Left ventricle myocardium superior (tissue), 1 donor: ENCODE measurements at places on chromosomes 12 and 14.

GRCh38 chr12:84222841-84223240 lies 689.8 kb downstream of the SLC6A15 start:
- DNase-seq, result no peak

GRCh38 chr14:93228550-93228949 lies 21.5 kb downstream of the UBR7 start:
- DNase-seq, result no peak

DNA sequence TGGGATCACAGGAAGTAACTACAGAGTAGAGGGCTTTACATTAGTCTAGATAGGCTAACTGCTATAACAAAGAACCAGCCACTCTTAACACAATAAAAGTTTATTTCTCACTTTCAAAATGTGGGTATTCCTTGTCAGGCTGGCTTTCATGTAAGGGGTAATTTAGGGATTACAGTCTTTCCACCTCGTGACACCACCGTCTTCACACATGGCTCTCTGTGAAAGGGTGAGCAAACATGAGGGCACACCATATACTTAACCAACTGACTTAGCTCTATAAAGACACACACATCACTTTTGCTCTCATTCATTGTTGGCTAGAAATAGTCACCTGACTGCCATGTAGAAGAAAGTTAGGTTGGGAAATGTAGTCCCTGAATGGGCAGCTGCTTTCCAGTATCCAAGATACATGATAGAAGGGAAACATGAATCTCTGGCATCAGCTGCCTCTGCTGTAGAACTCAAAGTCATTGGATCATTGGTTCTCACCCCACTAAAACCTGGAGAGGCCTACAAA lies 66.1 kb upstream of the CRY1 start:
- no peak for DNase-seq

- no peak for DNase-seq
Measured at GRCh38 chr12:94614288-94614721, 36.1 kb downstream of the TMCC3 start.

GRCh38 chr12:58541300-58541690 lies 379.0 kb downstream of the LRIG3 start:
- no peak for DNase-seq

GRCh38 chr14:84029246-84029645 lies 1500.7 kb upstream of the FLRT2 start:
- DNase-seq, result no peak
